ENCODE measurements at places on chromosomes 2 and 18.

DNA sequence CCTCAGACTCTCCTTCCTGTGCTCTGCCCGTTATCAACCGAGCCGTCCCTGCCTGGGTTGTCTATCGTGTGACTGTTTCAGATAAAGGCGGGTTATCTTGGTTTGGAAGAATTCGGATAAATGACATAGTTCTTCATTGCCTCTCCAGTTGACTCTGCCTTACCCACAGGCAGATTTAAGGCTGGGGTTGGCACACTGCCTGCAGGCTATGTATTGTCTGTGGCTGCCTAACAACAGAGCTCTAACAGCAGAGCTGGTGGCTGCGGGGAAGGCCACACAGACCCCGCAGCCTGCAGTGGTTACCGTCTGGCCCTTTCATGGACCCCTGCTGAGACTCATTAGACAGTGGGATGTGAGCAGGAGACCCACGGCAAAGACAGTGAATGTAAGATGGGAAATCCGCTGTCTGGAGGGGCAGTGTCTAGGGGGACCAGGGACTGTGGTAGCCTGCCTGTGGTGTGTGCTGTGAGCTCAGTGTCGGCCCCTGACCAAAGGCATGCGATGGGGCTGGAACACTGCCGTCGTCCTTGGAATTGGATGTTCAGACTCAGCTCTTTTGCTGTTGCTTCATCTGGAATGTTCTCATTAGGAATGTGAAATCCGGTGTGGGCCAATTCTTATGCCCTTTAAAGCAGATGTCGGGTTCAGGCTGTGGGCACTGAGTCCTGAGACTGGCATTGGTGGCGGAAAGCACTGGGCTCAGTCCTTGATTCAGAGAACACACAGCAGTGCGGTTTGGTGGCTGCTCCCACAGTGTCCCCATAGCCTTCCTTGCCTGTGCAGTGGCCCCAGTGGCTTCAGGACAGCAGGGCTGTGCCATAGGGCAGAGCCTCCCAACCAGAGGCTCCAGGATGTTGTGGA lies 44.5 kb downstream of the SH3RF3 start:
- no peak for DNase-seq

DNA sequence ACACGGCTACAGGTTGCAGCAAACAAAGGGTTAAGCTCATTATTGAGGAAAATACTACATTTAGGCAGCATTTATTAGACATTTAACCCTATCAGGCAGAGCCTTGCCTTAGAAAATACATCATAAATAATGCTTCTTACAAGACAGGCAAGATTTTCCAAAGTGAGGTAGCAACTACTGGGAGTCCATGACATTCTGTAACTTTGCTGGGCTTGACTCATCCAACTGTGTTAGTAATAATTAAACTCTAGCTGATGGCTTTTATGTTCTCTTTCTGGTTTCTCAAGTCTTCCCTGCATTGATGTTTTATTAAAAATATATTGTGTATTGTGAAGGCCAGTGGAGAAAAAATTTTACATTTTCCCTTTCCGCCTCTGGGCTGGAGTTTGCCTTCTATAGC lies 291.3 kb downstream of the AFF3 start:
- no peak for DNase-seq

- DNase-seq = no peak
Observed at GRCh38 chr2:72579591-72580180, 246.1 kb downstream of the EXOC6B start.

- DNase-seq = no peak
Observed at GRCh38 chr18:79434607-79435401, 39.1 kb downstream of the NFATC1 start.

GRCh38 chr2:118443596-118443995 lies 355.3 kb downstream of the INSIG2 start:
- no peak for DNase-seq

GRCh38 chr2:224169847-224170246 lies 130.8 kb upstream of the SERPINE2 start:
- no peak for DNase-seq

- DNase-seq = no peak
Observed at GRCh38 chr2:213763354-213763753, 479.1 kb downstream of the SPAG16 start.

- DNase-seq = no peak
Observed at GRCh38 chr2:205695460-205695991, 13.2 kb downstream of the NRP2 start.

- no peak for DNase-seq
Observed at GRCh38 chr18:2797951-2798350, 48.9 kb upstream of the EMILIN2 start.

DNA sequence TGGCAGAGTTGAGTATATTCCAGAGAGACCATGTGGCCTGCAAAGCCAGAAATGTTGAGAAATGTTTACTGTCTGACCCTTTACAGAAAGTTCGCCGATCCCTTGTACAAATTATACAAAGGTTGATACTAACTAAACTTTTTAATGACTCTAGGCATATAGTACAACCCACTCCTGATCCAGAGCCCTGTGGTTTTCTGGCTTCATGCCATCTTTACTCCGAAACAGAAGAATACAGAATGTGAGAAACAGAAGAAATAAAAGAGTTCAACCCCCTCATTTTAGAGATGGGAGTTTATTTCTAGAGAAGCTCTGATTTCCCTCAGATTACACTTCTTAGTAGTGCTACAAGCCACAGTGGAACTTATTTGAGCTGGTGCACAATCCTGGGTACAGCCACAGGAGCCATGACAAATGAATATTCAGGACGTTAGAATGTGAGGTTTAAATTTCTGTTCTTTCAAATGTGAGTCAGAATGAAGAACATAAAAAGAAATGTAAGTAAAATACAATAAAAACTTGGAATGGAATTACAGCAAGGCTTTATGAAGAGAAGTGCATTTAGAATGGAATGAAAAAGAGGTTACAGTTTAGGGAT lies 38.0 kb upstream of the SMCHD1 start:
- DNase-seq = no peak

GRCh38 chr2:226969417-226970080 lies 133.7 kb downstream of the RHBDD1 start:
- DNase-seq = no peak

- no peak for DNase-seq
Observed at GRCh38 chr2:41194230-41194629, 742.3 kb upstream of the SLC8A1 start.

DNA sequence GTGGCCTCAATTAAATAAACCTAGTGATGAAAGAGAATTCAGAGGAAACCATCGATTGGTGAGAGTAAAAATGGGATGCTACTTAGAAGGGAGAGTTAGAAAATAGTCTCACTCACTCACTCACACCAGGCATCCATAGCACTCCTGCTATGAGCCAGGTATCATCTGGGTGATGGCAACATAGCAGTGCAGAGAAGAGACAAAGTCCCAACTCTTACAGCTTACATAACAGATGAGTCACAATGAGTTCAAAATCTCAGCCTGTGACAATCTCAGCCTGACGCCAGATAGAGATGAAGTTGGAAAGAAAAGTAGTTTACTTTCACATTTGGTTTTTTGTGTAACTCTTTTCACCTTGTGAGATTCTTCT lies 55.4 kb upstream of the THOC1 start:
- DNase-seq = no peak

DNA sequence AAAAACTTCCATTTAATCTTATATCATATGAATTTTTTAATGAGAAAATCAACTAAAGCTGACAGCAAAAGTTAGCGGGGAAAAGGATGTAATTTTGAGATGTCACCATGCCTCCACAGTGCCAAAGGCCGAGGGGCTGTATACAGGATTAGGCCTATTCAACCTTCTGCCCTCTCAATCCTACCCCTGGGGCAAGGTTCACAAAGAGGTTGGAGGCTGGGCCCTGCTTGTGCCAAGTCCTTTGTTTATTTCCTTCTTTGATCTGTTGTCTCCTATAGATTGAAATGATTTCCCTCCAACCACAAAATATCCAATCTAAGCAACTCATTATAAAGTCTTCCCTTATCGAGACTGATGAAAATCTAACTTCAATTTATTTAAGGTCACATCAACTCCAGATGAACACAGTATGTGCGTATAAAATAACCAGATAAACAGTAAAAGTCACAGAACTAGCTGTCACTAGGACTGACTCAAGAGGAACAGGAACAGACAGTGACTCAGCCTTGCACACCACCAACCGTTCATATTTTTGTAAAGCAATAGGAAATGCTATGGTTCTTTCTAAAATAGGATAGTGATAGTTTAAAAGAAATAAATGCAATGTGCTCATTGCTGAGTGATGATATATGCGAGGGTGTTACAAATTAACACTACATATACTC lies 95.8 kb downstream of the SLC25A12 start:
- no peak for DNase-seq

DNA sequence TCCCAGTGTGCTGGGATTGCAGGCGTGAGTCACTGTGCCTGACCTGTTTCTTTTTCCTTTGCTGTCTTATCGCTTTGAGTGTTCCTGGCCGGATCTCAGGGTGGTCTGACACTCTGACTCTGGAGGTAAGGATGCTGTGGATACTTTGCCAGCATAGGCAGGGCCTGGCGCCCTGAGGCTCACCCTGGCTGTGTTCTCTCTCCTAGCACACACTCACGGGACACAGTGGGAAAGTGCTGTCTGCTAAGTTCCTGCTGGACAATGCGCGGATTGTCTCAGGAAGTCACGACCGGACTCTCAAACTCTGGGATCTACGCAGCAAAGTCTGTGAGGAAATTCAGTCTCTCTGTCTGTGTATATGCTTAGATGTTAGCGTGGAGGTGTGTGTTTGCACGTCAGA lies 18.0 kb upstream of the SAG start:
- no peak for DNase-seq

DNA sequence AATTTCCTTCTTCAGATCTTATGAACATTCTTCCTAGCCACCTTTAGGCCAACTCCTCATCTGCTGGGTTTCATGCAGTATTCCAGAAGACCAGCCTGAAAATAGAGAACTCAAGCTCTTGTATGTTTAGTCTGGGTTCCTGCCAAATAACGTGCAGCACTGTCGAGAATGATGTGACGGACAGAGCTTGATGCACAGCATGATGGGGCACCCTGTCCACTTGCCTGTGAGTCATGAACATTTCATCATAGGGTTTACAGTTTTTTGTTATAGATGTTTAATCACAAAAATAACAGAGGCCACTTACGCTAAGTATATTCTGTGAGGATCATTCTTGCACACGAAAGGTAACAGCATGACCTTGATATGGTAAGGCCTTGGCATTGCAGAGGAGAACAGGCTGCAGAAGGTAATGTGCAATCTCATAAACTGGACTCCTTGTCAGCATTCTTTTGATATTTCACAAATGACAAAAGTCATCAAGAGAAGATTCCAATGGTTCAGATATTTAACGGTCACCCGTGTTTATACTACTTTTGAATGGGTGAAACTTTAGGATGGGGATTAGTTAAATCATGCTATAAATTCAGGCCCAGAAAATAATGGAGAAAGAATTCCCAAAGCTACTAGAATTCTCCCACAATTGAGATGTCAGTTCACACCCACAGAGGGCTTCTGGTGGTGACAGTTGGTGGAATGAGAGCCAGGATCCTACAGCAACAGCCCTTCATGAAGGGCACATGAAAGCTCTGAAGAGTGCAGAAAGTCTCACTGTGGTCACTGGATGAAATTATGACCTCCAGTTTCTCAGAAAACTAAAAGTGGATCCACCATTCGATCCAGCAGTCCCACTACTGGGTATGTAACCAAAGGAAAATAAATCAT lies 396.1 kb upstream of the RAB12 start:
- no peak for DNase-seq

GRCh38 chr2:38602136-38602731 lies 494 bp downstream of the HNRNPLL start:
- peak; percentile 43 for DNase-seq

GRCh38 chr18:31592506-31593157 lies 955 bp downstream of the TTR start:
- DNase-seq = no peak

DNA sequence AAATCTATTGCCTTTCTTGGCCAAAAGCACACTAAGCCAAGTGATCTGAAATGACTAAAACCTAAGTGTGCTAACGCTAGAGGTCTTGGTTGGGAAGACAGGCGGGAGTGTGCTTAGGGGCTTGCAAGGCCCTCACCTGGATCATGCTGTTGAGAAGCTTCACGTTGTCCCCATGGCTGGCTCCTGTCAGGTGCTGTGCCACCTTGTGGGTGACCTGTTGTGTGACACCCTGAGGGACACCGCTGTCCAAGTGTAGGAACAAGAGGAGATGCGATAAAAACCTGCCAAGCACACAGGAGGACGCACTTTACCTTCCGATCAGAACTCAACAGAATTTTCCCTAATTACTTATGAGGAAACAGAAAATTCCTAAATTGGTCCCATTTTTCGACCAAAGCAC lies 50.8 kb downstream of the EPG5 start:
- no peak for DNase-seq

DNA sequence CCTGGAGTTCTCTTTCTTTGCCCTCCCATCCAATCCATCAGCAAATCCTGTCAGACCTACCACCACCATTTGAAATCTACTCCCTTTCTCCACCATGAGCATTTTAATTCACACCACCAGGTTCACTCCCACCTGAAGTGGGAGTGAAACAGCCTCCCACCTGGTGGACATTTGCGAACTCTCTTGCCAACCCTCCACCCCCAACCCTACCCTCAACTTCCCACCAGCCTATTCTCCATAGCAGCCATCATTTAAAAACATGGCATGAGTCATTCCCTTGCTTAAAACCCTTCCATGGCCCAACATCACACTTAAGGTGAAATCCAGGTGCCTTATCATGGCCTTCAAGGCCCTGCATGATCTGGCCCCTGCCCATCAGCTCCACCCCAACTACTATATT lies 3.5 kb downstream of the RTKN start:
- DNase-seq = no peak

- no peak for DNase-seq
Observed at GRCh38 chr18:62281684-62282083, 43.4 kb upstream of the TNFRSF11A start.

- DNase-seq = no peak
Observed at GRCh38 chr2:104332731-104333130, 521.2 kb upstream of the POU3F3 start.

DNA sequence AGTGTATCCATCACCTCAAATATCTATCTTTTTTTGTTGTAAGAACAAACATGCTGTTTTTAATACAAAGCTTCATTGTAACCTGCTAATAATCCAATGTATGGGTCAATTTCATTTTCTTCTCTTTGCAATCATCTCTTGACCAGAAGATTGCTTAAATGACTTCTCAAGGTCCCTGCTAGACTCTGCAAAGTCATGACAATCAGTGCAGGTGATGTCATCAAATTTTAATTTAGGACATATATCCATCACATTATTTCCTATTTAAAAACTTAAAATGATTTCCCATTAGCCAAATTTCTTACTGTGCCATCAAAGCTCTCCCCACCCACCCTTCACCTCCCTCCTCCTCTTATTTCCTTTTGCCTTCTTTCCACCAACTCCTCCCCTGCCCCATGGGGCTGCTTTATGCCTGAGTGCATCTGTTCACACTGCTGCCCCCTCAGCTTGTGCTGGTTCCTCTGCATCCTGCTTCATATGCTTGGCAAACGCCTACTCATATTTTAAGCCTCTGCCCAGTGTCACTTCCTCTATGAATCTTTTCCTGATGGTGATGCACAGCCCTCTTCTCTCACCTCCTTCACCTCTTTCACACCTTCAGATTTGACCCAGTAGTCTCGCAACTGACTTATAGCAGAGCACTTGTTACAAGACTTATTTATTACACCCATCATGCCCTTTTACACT lies 20.3 kb downstream of the PLEK start:
- DNase-seq = peak; percentile 29

- no peak for DNase-seq
Observed at GRCh38 chr2:21382701-21383520, 259.1 kb downstream of the TDRD15 start.

GRCh38 chr2:11616097-11616687 lies 53.8 kb downstream of the NTSR2 start:
- DNase-seq = no peak

All from activated CD8-positive, alpha-beta memory T cell treated with anti-CD3 and anti-CD28 coated beads, Interleukin-2, amount 50 U/mL, for 4 hours (primary cell).